ENCODE measurements at places on chromosomes 3 and 15. TPM values are rescaled to one million over a fixed set of nuclear protein-coding genes. Genes with fewer than 3 reads are reported as not detected.

Gene TLR9
- under 0.01 TPM for total RNA-seq

Gene FBXL2
- total RNA-seq: 9.8 TPM

Gene PP2D1
- not detected for total RNA-seq

Gene DAPK2
- 1.5 TPM for total RNA-seq

Gene DYNC1LI1
- total RNA-seq: 28.7 TPM

Gene OR5K2
- not detected for total RNA-seq

Gene IL16
- total RNA-seq: 1.6 TPM

Gene PDCD6IP
- total RNA-seq: 58.9 TPM

Gene CYP19A1
- total RNA-seq: 4.0 TPM

Gene KBTBD13
- total RNA-seq: not detected

Gene ACOX2
- 25.8 TPM for total RNA-seq

Gene MRAS
- 37.0 TPM for total RNA-seq

Gene CNTN6
- total RNA-seq: 0.18 TPM

Gene IL17RD
- 1.1 TPM for total RNA-seq

Gene FBXO22
- 77.2 TPM for total RNA-seq

Gene NR1I2
- total RNA-seq: not detected

Gene ARGFX
- not detected for total RNA-seq

Data from smooth muscle cell of bladder (primary cell).